ENCODE measurements at places on chromosomes 2 and 18.

DNA sequence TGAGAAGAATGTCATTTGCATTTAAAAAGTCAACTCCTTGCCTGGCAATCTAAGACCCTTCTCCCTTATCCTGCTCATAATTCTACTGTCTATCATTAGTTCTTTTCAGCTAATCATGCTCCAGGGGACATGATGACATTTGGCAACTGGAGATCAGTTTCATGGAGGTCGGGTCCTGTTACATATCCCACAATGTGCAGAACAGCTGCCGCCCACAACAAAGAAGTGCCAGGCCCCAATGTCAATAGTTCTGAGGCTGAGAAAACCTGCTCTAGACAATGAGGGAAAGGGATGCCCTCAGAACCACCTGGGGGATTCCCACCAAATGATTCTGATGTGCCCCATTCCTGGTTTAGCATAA, 53.4 kb upstream of the IL1RL1 start:
- DNase-seq: no peak

- no peak for DNase-seq
Observed at GRCh38 chr2:209636076-209636475, 135.6 kb upstream of the UNC80 start.

- DNase-seq: no peak
Observed at GRCh38 chr2:117703858-117704257, 110.6 kb upstream of the DDX18 start.

GRCh38 chr2:69567157-69567908, 76.2 kb downstream of the AAK1 start:
- DNase-seq: no peak

- no peak for DNase-seq
Observed at GRCh38 chr18:25454730-25455129, 102.8 kb upstream of the ZNF521 start.

DNA sequence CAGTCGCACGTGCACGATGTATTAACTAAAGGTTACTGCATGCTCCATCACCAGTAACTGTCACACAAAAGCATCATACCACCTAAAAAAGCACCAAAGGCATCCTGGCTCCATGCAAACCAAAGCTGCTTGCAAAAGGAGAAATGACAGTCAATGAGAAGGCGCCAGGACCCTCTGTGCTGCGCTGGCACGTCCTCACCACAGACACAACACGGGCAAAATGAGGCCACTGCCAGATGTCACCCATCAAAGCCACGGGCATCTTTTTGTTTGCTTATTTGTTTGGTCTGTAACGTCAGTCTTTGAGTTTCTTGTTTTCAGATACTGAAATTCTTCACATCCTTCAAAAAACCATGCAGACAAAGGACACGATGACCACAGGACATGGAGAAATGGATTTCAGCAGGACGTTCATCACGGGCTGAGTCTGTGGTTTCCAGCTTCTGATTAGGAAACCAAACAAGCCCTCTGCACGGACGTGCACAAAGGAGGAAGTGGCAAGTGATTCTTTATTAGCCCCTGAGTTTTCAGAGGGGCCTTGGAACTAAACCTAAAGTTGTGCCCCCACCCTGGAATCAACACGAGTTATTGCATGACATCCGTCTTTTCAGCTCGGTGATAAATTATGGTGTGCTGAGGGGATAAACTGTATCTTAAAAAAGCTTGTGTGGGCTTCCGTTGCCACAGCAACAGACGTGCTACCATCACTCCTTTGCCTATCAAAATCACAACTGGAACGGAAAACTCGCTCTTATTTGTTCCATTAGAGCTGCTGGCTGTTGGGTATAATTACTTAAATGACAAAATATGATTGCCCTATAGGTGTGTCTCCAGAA, 181.8 kb downstream of the EIPR1 start:
- no peak for DNase-seq

DNA sequence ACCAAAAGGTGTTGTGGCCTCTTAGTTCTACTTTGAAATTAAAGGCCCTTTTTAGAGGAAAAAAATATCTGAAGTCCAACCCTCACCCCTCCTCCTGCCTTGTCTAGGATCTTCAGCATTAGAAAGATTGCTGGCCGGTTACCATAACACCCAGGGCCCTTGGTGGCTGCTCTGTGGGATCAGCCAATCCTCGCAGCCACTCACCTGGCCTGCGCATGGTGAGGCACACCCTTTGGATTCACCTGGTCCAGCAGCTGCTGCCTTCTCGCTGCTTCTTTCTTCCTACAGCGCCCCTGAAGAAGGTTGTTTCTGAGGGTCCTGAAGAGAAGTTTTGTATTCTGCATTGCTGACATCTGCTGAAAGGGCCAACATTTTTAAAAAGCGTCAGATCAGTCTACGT, 25.2 kb downstream of the DYTN start:
- no peak for DNase-seq

GRCh38 chr2:163548970-163549369, 186.8 kb downstream of the FIGN start:
- no peak for DNase-seq

DNA sequence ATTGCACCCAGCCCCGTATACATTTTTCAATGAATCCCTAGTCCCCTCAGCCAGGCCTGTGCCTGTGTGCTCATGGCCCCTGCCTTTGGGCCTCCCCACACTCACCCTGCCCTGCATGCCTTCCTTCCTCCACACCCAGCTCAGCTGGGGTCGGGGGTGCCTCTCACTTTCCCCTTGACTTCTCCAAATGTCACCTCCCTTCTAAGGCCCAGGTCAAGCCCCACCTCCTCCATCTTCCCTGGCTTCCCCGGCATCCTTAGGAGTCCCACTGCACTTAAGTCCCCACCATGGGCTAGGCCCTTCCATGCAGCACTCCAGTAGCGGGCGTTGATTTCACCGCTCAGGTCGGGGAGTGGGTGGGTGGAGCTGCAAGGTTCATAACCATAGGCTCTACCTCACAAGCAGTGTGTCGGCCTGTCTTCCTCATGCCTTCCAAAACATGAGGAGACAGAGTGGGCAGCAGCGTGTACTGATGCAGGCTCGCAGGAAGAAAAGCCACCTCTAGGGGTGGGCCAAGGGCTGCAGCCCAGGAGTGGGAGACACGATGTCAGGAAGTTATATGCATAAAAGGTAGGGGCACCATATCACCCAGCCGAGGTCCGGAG, 47.7 kb downstream of the DNMT3A start:
- no peak for DNase-seq

GRCh38 chr18:26458526-26459232, 89.7 kb downstream of the KCTD1 start:
- no peak for DNase-seq

DNA sequence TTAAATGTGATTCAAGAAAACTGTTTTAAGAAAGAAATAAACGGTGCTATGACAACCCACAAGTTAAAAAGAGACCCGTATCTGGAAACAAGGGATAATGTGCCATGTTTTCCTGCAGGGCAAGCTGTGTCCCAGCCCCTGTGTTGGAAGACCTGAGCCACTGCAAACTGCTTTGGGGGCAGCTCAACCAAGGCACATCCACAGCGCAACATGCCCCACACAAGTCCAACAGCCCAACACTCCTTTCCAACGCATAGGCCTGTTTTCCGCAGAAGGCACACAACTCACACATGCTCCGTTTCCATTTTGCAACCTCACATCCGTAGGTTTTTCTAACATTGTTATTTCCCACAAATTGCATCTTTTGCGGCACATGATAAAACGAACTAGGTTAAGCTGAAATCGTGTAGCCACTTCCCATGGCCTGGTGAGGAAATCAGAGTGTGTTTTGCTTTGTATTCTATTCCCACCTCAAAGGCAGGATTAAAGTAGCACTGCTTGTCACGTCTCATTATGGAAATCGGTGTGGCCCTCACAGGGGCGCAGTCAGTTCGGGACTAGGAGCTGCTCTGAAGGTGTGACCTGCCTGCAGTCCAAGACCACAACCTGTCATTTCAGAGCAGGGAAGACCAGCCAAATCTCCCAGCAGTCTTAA, 50.5 kb upstream of the ZNF516 start:
- DNase-seq: no peak

GRCh38 chr2:174002679-174003078, 37.5 kb upstream of the SP3 start:
- DNase-seq: no peak

DNA sequence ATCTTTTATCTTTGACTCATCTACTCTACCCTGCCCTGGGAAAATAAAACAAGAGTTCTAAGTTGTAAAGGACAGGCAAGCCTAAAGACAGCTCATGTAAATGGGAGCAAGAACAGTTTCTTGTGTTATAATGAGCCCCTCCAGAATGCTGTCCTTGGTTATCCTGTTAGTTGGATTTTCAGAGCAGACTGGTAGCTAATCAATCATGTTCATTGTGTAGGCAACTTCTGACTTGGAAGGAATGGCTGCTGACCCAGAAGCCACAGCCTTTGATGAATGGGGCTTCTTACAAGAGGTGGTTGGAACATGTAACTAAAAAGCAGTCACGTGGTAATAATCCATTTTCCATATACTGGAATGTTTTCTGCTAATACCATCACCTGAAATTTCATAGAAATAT, 254.2 kb downstream of the AGPS start:
- DNase-seq: no peak

DNA sequence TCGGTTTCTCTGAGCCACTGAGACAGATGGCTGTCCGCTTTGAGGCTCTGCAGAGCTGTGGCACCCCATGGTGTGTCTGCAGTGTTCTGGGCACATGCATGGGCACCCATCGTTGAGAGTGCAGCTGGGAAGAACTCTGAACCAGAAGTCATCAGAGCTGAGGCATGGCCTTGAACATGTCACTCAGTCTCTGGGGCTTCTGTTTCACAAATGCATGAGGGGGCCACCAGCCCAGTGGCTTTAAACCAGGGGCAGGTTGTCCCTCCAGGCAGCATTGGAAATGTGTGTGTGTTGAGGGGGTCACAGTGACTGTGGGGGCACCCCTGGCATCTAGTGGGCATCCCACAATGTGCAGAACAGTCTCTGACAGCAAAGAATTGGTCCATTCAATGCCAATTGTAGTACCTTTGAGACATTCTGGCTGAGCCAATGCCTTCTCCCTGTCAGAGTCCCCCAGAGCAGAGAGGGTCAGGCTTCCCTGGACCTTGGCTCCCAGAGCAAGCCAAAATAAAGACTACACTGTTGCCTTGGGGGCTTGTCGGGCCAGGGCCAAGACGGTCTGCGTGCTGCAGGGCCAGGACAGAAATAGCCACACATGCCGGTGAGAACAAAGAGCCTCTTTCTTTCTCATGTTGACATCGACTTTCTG, 9.3 kb upstream of the PSMD1 start:
- peak; percentile 46 for DNase-seq

Measured in left hindlimb (tissue), 1 donor.